ENCODE measurements at places on chromosomes 1 and 21.

DNA sequence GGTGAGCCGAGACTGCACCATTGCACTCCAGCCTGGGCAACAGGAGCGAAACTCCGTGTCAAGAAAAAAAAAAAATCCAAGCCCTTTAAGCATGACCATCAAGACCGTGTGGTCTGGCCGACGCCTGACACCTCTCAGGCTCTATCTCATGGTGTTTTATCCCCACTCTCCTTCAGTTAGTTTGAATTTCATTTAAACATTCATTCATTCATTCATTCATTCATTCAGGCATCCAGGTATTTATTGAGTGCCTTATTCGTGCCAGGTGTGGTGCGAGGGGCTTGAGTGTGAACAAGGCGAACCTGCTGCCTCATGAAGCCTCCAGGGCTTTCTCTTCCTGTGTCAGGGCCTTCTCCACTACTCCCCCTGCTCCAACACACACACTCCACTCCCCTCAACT lies 22.6 kb upstream of the OPRD1 start:
- no peak for DNase-seq

- DNase-seq, result no peak
Measured at GRCh38 chr1:167173516-167174184, 47.0 kb upstream of the POU2F1 start.

- DNase-seq, result no peak
Measured at GRCh38 chr1:18470671-18471355, 9.9 kb upstream of the KLHDC7A start.

DNA sequence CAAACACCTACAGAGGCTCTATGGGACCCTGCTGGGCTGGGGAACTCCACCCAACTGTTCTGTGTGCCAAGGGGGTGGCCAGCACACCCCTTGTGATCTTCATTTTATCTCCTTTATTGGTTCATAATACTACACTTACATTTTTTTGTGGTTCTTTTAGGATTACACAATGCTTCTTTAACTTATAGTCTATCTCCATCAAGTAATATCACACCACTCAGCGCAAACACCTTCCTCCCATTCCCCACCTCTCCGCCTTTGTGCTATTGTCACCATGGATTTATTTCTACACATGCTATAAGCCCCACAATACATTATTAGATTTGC lies 15.9 kb downstream of the EFNA3 start:
- DNase-seq, result no peak

DNA sequence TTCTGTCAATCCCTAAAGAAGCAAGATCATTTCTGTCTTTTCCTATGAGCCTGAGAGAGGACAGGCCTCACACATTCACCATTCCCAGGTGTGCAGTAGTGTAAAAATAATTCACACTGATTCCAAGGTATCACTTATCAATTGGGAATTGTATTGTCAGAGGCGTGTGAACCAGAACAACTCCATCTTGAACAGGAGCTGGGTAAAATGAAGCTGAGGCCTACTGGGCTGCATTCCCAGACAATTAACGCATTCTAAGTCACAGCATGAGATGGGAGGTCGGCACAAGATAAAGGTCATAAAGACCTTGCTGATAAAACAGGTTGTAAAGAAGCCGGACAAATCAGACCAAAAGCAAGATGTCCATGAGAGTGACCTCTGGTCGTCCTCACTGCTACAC lies 239.2 kb downstream of the SMYD3 start:
- DNase-seq, result no peak

- no peak for DNase-seq
Measured at GRCh38 chr1:183032122-183032921, 9.1 kb downstream of the LAMC1 start.

DNA sequence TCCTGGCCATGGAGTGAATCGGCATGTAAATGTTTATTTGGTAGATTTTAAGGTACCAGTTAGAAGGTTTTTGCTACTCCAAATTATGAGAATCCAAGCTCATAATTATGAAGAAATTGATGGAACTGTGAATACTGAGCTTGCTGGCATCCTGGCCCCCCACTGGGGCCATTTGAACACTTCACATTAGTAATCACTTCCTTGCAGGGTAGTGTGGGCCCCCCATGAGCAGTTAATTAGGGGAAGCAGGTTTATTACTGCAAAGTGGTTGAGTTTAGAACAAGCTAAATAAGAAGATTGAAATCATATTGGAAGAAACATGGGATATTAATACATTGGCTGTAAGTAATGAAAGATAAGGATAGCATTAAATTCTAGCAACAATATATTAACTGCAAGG lies 86.7 kb downstream of the S1PR1 start:
- DNase-seq, result no peak

DNA sequence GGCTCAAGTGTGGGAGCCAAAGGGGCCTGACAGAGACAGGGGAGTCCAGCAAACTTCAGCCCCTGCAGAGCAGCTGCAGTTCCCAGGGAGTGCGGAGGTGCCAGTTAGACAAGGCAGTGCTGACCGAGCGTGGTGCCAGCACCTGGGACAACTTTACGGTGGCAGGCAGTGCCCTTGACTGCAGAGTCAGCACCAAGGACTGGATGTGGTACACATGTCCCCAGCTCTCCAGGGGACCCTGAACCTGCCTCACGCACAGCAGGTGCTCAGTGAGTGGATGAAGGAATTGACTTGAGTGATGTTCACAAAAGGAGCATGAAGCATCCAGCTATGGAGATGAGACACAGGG lies 296.5 kb downstream of the SIPA1L2 start:
- DNase-seq, result no peak

GRCh38 chr1:116330846-116331245 lies 42.2 kb upstream of the ATP1A1 start:
- DNase-seq, result no peak

- DNase-seq, result no peak
Measured at GRCh38 chr1:183807549-183808168, 2.7 kb downstream of the RGL1 start.

GRCh38 chr1:30657131-30658013 lies 66.0 kb downstream of the MATN1 start:
- DNase-seq, result no peak

GRCh38 chr1:247332623-247333361 lies 1.1 kb upstream of the ZNF496 start:
- no peak for DNase-seq

DNA sequence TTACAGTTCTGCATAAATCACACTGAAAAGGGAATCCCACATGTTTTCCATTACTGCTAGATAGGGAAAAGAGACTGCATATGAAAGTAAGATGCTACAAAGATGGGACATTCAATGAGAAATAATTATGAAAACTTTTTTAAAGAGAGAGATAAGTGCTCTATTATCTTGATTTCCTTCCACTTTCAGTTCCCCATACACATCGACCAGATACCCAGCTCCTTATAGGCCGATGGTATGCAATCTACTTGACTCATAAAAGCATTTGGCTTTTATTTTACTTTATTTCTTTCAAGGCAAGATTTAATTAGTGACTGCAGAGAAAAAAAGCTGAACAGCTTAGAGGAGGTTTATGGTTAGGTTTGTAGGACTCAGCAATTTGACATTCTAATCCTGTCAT lies 13.1 kb downstream of the BRINP2 start:
- no peak for DNase-seq

Measured in HS-27A (cell line).